ENCODE measurements at places on chromosomes 16 and 17.

GRCh38 chr17:73342050-73342522 is 30.3 kb upstream of the CDC42EP4 start:
- DNase-seq: no peak

DNA sequence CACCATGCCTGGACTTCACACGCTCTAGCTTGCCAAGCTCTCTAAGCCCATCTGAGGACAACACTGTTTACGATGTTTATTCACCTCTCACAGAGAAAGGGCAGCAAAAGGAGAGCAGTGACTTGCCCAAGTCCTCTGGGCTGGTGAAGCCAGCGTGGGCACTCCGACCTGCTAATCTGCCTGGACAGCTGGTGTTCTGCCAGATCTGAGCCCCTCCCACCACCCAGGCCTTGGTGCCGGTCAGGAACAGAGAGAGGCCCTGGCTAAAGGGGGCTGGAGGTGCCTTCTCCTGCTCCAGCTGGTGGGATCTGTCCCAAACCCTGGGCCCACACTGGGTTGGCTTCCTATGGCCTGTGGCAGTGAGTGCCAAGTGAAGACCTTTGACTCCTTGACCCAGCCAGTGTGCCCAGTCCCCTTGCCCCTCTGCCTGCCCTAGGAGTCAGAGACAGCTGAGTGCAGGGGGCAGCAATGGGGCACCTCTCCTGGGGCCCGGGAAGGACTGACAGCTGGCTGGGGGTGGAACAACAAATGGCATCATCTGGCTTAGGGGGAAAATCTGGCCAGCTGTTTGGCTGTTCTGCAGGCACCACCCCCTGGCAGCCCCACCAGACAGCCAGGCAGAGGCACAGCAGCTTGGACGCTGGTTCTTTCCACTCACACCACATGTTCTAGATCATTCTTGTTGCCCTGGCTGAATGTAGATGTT is 1.8 kb upstream of the SLC4A1 start:
- DNase-seq: no peak

DNA sequence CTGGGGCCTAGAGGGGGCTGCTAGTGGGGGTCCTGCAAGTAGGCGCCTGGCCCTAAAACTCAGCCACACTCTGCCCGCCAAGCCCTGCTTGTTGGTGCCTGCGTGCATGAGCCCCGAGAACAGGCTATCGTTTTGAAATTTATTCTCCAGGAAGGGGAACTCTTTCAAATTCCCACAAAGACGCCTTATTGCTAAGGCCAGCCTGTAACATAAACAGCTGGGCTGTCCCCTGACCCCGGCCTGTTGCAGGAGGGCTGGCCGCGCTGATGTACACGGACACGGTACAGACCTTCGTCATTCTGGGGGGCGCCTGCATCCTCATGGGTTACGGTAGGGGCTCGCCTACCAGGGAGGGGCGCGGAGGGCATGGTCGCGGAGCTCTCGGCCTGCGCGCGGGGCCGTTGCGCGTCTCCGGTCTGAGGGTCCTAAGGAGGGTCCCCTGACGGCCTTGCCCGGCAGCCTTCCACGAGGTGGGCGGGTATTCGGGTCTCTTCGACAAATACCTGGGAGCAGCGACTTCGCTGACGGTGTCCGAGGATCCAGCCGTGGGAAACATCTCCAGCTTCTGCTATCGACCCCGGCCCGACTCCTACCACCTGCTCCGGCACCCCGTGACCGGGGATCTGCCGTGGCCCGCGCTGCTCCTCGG is 4.3 kb downstream of the SLC5A2 start:
- DNase-seq: no peak

- no peak for DNase-seq
Observed at GRCh38 chr17:60422162-60422665, at the start of gene CHCT1. TSS of gene CHCT1 (plus strand) at chr17:60422489. CDS start at chr17:60422593, 104 bp downstream.

- DNase-seq: no peak
Observed at GRCh38 chr16:89910717-89911354, 7.8 kb upstream of the MC1R start.

GRCh38 chr17:65389426-65389825 is 172.0 kb downstream of the AXIN2 start:
- DNase-seq: no peak

Measured in activated CD4-positive, CD25-positive, alpha-beta regulatory T cell treated with anti-CD3 and anti-CD28 coated beads, Interleukin-2, amount 50 U/mL, for 16 hours (primary cell).